ENCODE measurements at places on chromosomes 16 and 17.

DNA sequence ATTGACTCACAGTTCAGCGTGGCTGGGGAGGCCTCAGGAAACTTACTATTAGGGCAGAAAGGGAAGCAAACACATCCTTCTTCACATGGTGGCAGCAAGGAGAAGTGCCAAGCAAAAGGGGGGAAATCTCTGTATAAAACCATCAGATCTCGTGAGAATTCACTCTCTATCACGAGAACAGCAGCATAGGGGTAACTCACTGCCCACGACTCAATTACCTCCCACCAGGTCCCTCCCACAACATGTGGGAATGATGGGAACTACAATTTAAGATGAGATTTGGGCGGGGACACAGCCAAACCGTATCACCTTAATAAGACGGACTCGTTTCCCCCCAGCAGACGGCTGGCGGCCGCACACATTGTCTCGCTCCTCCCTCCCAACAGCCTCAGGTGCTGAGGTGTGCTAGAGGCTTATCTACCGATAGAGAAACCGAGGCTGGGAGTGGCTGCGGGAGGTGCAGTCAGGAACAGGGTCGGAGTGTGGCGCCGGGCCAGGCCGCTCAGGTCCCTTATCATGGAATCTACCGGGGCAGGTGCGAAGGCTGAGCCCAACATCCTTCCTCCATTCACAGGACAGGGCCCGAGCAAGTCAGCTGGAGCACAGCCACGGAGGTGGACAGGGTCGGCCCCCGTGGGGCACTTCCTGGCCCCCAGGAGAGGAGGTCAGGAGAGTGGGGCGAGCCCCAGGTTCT is 4.9 kb upstream of the ZG16B start:
- DNase-seq: no peak

GRCh38 chr16:50668368-50669008 is 12.6 kb downstream of the SNX20 start:
- DNase-seq: no peak

DNA sequence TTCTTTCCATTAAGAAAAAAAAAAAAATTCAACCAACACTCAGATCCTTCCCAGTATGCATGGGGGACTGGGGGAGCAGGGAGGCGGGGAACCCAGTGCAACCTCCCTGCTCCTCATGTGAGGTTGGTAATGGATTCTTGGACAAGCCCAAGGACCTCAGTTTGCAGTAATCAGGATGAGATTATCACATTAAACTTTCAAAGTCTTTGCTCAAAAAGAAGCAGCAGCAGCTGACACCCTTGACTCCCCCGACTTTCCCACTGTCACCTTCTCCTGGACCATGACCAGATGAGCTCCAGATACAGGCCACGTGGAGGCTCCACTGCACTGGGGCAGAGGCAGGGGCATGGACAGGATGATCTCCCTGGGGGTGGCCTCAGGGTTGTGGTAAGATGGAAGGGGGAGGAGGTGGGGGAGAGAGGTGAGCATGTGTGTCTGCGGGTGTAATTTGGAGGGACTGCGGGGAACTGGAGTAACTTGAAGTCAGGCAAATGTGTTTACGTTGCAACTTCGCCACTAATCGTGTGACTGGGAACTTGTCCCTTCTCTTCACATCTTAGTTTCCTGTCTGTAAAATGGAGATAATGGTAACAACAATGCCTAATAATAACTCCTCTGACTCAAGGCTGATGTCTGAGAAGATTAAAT is 19.8 kb downstream of the ZNF385C start:
- DNase-seq: no peak

- DNase-seq: no peak
Measured at GRCh38 chr16:3467921-3468320, 24.4 kb downstream of the NAA60 start.

All from thoracic aorta (tissue), 2 donors.